ENCODE measurements at places on chromosomes 2 and 18.

- no peak for DNase-seq
These were observed 12.8 kb downstream of the TANK start for GRCh38 chr2:161172901-161173540.

- no peak for DNase-seq
These were observed 158.5 kb downstream of the NCK2 start for GRCh38 chr2:105903051-105903674.

DNA sequence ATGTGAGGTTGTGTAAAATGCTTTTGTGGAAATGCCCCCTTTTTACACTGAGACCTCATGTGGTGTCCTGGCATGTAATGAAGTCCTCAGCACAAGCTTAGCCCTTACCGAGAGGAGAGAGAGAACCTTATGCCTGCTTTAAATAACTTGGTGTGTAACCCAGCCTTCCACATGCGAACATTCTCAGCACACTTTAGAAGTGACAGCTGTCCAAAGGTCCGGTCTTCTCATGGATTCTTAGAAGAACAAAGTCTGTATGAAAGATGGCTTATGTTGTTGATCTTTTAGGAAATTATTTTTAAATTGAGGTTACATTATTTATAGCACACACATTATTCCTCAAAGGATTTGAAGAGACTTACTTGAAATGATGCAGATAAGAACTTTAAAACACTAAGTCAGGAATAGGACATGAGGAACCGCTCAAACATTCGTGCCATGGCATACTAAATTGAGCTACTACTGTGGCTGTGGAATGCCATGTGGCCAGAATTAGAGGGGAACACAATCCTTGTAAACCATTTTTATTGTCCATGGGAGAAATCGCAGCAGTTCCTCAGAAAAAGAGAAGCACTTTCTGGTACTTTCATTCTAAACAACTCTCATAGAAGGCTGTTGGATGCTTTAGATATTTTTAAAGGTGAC lies 79.6 kb downstream of the WDSUB1 start:
- DNase-seq: no peak

DNA sequence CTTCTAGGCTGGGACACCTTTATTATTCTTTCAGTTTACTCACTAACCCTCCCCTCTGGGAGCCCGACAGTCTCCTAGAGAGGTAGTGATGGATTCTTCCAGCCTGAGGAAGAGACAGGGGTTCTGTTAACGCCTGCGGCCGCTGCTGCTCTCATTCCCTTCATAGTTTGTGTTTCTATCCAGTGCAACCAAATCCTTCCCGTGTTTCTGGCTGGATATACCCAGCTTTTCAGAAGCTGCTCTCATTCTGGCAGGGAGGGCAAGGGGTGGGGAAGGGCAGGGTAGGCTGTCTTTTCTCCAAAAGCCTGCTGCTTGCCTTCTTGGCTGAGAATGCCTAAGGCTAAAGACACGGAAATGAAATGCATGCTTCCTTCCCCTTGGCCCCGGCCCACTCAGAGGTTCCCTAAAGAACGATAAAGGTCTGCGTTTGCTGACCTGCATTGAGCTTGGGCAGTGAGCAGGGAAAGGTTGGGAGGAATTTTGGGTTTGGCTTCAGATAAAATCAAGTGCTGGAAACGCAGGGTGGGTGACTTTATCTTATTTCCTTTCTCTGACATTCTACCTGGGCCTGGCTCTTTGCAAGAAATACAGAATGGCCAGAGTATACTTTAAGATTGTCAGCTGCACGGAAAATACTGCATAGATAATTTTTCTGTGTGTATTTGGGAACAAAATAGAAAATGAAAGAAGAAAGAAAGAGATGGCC lies 390.9 kb downstream of the NBAS start:
- DNase-seq: no peak

DNA sequence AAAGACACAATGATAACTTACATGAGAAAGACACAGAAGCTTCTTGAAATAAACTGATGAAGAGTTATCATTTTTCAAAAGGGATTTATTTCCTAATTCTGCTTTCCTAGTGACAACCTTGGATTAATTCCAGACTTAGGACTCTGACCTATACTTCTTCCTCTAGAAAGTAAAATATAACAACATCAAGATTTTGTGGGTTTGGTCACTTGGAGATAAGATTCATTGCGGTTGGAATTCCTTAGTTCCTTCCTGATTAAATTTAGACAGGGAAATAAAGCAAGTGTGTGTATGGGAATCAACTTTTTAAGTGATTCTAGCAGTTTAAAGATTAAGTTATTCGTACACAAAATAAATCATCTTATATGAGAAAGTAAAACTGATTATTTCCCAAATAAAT lies 208.4 kb upstream of the CCDC150 start:
- DNase-seq: no peak

Data from neural progenitor cell (in vitro differentiated cells).